ENCODE measurements at places on chromosomes 6 and 20.

DNA sequence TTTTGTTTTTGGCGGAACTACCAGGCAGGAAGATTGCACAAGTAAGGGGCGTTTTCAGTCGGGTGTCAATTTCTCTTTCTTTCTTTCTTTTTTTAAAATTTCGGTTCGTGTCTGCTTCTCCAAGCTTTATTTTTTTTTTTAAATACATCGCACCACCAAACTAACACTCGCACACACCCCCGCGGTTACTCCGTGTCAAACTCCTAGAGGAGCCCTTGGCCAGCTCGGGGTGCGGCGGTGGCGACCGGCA, 338 bp downstream of the UTRN start:
- peaks cover 19% of the 10 kb centered on the region for H3K4me1 ChIP-seq
- peak overlapping the region; percentile 90 for H3K4me3 ChIP-seq
- no peak for DNase-seq
- H3K27me3 ChIP-seq = no peaks in the 10 kb centered on the region
- H3K36me3 ChIP-seq = no peaks in the 10 kb centered on the region

- no peaks in the 10 kb centered on the region for H3K36me3 ChIP-seq
- H3K4me1 ChIP-seq = no peaks in the 10 kb centered on the region
- no peak overlapping the region for H3K27ac ChIP-seq
- no peak for DNase-seq
These were observed 7.8 kb downstream of the SCGN start for GRCh38 chr6:25659633-25660368.

- no peaks in the 10 kb centered on the region for H3K4me1 ChIP-seq
- DNase-seq = no peak
- no peak overlapping the region for H3K4me3 ChIP-seq
- H3K27me3 ChIP-seq = peaks cover 11% of the 10 kb centered on the region
- no peaks in the 10 kb centered on the region for H3K36me3 ChIP-seq
- no peak overlapping the region for H3K27ac ChIP-seq
These were observed 668.2 kb downstream of the DHX35 start for GRCh38 chr20:39630215-39630908.

- peak overlapping the region; percentile 50 for H3K27ac ChIP-seq
- H3K4me3 ChIP-seq = peak overlapping the region; percentile 76
- H3K27me3 ChIP-seq = no peaks in the 10 kb centered on the region
- peak; percentile 85 for DNase-seq
- peaks cover 10% of the 10 kb centered on the region for H3K4me1 ChIP-seq
These were observed 80.3 kb upstream of the CCDC28A start for GRCh38 chr6:138692978-138693909.

GRCh38 chr6:116106146-116106545, 5.5 kb downstream of the NT5DC1 start:
- no peak for DNase-seq
- peaks cover 40% of the 10 kb centered on the region for H3K36me3 ChIP-seq
- no peaks in the 10 kb centered on the region for H3K27me3 ChIP-seq
- no peak overlapping the region for H3K4me3 ChIP-seq

DNA sequence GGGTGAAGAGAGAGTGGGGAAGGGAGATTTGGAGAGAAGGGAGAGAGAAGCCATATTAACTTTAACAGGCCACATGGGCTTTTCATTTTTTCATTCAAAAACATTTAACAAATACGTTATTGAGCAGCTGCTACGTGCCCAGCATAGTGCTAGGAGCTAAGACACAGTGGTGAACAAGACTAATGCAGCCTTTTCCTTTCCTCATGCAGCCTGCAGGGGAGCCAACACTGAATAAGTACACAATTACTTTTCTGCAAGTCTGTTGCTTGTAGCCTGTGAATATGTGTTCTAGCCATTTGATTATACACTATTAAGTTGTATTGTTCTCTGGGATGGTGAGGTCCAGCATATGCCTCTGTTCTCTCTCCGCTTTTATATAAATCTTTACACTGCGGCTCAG, 1.9 kb upstream of the BLOC1S5 start:
- no peak overlapping the region for H3K27ac ChIP-seq
- H3K4me3 ChIP-seq = no peak overlapping the region
- no peaks in the 10 kb centered on the region for H3K36me3 ChIP-seq

GRCh38 chr6:149895833-149896271, 2.1 kb downstream of the RAET1E start:
- H3K27me3 ChIP-seq = no peaks in the 10 kb centered on the region
- peak overlapping the region; percentile 71 for H3K27ac ChIP-seq
- H3K4me1 ChIP-seq = peaks cover 27% of the 10 kb centered on the region
- no peaks in the 10 kb centered on the region for H3K36me3 ChIP-seq
- DNase-seq = peak; percentile 51
- no peak overlapping the region for H3K4me3 ChIP-seq

GRCh38 chr6:38152620-38153019, 333.1 kb downstream of the ZFAND3 start:
- DNase-seq = no peak
- H3K4me1 ChIP-seq = peaks cover 16% of the 10 kb centered on the region
- no peak overlapping the region for H3K4me3 ChIP-seq
- H3K27me3 ChIP-seq = no peaks in the 10 kb centered on the region

DNA sequence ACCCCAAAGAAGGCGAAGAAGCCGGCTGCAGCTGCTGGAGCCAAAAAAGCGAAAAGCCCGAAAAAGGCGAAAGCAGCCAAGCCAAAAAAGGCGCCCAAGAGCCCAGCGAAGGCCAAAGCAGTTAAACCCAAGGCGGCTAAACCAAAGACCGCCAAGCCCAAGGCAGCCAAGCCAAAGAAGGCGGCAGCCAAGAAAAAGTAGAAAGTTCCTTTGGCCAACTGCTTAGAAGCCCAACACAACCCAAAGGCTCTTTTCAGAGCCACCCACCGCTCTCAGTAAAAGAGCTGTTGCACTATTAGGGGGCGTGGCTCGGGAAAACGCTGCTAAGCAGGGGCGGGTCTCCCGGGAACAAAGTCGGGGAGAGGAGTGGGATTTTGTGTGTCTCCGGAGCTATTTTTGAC, 69.6 kb downstream of the HFE start:
- no peaks in the 10 kb centered on the region for H3K27me3 ChIP-seq
- H3K27ac ChIP-seq = peak overlapping the region; percentile 97
- peak overlapping the region; percentile 84 for H3K4me3 ChIP-seq
- peak; percentile 79 for DNase-seq
- H3K4me1 ChIP-seq = peaks cover 15% of the 10 kb centered on the region

GRCh38 chr20:2866236-2866635, 7.0 kb upstream of the PTPRA start:
- H3K4me1 ChIP-seq = no peaks in the 10 kb centered on the region
- DNase-seq = no peak
- H3K4me3 ChIP-seq = no peak overlapping the region
- H3K27ac ChIP-seq = no peak overlapping the region
- no peaks in the 10 kb centered on the region for H3K27me3 ChIP-seq
- H3K36me3 ChIP-seq = peaks cover 53% of the 10 kb centered on the region

- H3K27me3 ChIP-seq = no peaks in the 10 kb centered on the region
- no peak for DNase-seq
- no peaks in the 10 kb centered on the region for H3K36me3 ChIP-seq
- no peak overlapping the region for H3K4me3 ChIP-seq
- peaks cover 26% of the 10 kb centered on the region for H3K4me1 ChIP-seq
- H3K27ac ChIP-seq = no peak overlapping the region
These were observed 157.2 kb downstream of the MTFR2 start for GRCh38 chr6:136092897-136093296.

- no peaks in the 10 kb centered on the region for H3K4me1 ChIP-seq
- peaks cover 7% of the 10 kb centered on the region for H3K27me3 ChIP-seq
- H3K36me3 ChIP-seq = no peaks in the 10 kb centered on the region
- no peak overlapping the region for H3K4me3 ChIP-seq
- no peak overlapping the region for H3K27ac ChIP-seq
- DNase-seq = no peak
These were observed 3.0 kb upstream of the RBBP8NL start for GRCh38 chr20:62430311-62430853.

DNA sequence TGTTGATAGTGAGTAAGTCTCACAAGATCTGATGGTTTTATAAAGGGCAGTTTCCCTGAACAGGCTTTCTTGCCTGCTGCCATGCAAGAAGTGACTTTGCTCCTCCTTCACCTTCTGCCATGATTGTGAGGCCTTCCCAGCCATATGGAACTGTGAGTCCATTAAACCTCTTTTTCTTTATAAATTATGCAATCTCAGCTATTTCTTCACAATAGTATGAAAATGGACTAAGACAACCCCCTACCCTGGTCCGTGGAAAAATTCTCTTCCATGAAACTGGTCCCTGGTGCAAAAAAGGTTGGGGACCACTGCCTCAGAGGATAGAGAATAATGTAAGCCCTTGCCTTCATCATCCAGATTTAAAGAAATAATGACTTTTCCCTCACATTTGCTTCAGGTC, 861.3 kb downstream of the QKI start:
- no peaks in the 10 kb centered on the region for H3K27me3 ChIP-seq
- H3K4me3 ChIP-seq = no peak overlapping the region
- no peaks in the 10 kb centered on the region for H3K36me3 ChIP-seq

DNA sequence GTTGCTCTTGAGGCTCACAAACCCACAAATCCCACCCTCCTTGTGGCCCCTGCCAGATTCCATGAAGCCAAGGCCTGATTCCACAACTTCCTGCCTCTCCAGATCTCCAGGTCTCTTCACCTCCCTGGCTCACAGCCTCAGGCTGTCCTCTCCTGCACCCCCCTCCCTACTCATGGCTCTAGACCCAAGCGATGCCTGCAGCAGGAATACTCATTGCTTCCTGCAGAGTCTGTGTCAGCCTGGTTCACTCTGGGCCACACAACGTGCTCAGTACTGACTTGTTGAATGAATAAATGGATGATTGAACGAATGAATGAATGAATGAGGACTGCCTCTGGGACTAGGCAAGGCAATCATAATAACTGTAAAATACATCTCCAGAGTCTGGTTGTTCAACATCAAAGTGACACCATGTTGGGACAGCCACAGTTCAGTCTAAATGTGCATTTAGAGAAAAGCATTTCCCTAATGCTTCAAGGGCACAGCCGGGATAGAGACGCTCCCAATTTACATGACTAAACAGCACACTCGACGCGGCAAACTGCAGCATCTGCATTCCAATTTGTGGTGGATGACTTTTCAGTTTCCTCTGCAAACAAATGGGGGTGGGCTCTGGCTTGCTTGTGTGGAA, 139.9 kb downstream of the GRM4 start:
- peaks cover 9% of the 10 kb centered on the region for H3K27me3 ChIP-seq
- H3K4me3 ChIP-seq = no peak overlapping the region
- H3K36me3 ChIP-seq = no peaks in the 10 kb centered on the region
- H3K27ac ChIP-seq = no peak overlapping the region

DNA sequence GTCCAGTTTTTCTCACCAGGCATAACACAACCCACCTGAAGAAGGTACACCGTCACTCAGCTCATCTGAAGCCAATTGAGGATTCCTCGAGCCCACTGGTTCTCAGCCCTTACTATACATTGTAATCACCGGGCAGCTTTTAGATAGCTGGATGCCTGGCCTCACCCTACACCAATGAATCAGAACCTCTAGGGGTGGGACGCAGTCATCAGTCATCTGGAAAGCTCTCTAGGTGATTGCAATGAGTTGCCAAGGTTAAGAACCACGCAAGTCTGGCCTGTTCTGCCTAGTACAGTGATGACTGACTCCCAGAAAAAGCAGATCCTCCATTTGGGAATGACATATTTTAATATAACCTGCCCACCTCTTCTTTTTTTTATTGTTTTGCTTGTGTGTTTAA, 41.1 kb downstream of the MC3R start:
- H3K27me3 ChIP-seq = no peaks in the 10 kb centered on the region
- H3K4me1 ChIP-seq = no peaks in the 10 kb centered on the region
- no peak overlapping the region for H3K4me3 ChIP-seq
- no peak overlapping the region for H3K27ac ChIP-seq
- H3K36me3 ChIP-seq = no peaks in the 10 kb centered on the region
- DNase-seq = no peak

DNA sequence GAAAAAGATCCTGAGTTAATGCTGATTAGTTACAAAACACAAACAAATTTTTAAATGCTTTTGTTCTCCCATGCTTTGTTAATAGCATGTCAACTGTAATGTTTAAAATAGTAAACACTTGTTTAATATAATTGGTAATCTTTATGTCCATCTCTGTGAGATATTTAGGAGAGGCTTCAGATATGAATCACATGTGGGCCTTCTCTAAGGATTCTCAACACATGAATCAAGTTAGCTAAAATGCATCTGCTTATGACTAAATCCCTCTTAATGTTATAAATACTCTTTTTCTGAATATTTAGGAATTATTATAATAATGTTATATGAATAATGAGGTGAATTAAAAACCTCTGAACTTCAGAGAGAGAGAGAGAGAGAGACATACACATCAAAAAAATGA, 345.9 kb upstream of the MANEA start:
- H3K27ac ChIP-seq = no peak overlapping the region
- H3K36me3 ChIP-seq = no peaks in the 10 kb centered on the region
- H3K4me3 ChIP-seq = no peak overlapping the region
- no peak for DNase-seq
- no peaks in the 10 kb centered on the region for H3K27me3 ChIP-seq
- H3K4me1 ChIP-seq = no peaks in the 10 kb centered on the region

DNA sequence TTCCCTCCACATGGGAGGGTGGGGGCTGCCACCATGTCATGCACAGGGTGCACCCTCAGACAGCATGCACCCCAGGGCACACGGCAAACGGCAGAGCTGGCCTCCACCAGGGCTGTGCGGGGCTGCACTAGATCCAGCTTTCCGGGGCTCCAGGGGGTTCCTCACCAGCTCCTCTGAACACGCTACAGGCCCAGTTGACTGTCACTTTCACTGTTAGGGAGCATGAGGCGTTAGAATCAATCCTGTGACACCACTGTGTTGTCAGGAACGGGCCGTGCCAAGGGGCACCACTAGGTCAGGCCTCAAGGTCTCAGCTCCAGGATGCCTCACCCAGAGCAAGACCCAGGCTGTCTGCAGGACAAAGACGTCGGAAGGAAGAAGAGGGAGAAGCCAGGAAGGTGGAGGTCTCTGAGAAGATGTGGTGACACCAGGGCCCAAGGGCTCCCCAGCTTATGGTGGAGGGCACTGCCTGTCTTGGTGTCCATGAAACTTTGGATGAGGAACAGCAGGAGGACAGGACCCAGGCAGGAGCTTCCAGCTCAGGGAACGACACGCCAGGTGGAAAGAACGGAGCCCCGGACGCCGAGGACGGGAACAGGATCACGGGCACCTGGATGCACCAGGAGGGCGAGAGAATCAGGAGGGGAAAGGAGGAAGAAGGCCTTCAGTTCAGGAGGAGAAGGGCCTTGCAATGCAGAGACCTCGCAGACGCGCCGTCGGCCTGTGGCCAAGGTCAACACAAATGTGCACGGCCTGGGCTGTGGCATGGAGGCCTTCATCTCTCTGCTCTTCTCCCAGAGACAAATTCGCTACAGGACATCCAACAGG, 49.5 kb downstream of the YTHDF1 start:
- H3K27me3 ChIP-seq = peaks cover 4% of the 10 kb centered on the region
- H3K4me1 ChIP-seq = no peaks in the 10 kb centered on the region
- H3K27ac ChIP-seq = no peak overlapping the region
- no peak for DNase-seq
- H3K4me3 ChIP-seq = no peak overlapping the region

DNA sequence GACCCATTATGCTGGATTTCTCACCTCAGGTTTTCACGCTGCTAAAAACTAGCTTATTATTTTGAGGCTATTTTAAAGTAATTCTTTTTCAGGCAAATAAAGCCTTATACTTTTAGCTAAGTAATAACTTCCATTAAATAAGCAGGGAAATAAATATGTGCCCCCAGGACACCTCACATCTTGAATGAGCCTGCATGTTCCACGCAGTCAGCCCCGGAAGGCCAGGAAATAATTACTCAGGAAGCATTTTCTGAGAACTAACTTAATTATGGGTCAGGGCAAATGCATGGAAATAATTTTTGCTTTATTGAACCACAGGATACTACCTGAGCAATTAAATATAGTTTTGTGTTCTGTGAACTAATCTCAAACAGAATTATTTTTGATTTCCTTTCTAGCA, 41.1 kb downstream of the STX7 start:
- H3K4me1 ChIP-seq = no peaks in the 10 kb centered on the region
- H3K27ac ChIP-seq = no peak overlapping the region
- peaks cover 35% of the 10 kb centered on the region for H3K36me3 ChIP-seq
- no peak overlapping the region for H3K4me3 ChIP-seq
- no peaks in the 10 kb centered on the region for H3K27me3 ChIP-seq

All from heart left ventricle (tissue), 16 donors.